Suppressor macrophage treated with lipopolysaccharide for 4 hours (primary cell): ENCODE measurements at places on chromosomes 16 and 17.

DNA sequence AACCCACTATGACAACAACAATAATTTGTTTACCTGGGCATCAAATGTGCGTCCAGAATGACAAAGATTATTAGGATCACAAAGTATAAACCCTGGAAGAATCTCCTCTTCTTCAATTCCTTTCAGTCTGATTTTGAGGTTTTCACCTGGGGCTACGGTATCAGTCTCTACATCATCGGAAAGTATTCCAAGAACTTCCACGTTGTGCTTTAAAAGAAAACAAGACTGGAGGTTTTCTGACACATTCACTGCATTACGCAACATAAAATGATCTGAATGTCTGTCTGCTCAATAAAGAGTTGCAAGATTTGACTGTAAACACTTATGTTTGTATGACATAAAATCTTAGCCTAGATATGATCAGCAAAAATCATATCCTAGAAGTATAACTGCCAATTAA is 26.0 kb upstream of the RSL1D1 start:
- no peak for DNase-seq

GRCh38 chr17:82370471-82371332 is 863 bp upstream of the UTS2R start:
- peak; percentile 52 for DNase-seq

DNA sequence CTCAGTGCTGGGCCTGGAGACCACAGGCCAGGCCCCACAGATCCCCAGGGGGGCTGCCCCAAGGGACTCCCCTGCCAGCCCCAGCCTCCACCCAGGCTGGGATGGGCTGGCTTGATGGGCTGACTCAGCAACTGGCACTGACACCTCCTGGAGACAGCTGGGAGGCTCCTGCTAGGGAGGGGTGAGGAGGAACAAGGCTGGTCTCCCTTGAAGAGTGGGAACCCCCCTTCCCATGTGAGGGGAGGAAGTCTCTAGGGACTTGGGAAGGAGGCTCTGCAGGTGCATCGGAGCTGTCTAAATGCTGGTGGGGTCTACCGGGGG is 10.4 kb downstream of the NHERF1 start:
- no peak for DNase-seq

DNA sequence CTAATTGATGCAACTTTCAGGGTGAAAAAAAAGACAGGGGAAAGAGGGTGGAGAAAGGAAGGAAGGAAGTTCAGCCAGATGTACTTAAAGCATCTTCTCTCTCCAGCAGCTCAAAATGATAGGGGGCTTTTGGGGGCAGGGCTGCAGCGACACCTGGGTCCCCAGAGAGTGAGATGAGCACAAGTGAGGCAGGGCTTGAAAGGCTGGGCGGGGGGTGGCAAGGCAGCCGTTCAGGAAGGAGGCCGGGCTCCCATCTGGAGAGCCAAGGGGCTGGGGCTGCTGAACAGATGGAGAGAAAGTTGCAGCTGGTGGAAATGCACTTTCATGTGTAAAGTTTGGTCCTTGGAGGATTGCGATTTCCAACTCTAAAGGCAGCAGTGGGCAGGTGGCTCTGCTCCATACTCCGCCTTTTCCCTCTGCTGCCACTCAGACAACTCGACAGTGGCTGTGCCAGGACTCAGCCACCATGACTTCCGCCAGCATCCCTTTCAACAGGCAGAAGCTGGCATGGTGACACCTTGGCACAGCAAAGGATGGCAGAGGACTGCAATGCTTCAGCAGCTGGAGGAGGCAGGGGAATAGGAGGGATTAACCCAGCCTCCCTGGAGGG is 7.7 kb downstream of the SLC35B1 start:
- no peak for DNase-seq

DNA sequence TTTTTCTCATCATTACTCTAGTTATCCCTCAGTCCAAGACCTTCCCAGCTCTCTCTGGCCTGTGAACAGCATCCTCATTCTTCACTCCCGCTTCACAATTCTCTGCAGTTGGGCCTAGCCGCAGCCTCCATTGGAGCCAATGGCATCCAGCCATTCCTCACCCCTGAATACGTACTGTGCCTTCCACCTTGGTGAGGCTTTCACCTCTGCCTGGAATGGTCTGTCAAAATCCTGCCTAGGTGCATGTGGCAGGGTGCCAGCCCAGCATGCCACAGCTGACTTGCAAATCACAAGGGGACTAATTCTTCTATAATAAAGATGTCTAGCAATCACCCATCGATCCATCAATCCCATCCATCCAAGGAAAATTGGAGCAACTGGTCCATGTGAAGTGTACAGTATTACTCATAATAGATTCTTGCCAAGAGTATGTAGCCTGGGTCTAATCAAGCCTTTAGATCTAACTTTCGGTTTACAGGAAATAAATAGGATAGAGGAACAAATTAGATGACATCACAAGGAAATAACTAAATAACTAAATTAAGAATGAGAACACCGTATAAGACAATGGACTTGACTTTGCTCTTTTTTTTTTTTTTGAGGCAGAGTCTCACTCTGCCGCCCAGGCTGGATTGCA is 5.1 kb upstream of the CX3CL1 start:
- no peak for DNase-seq

DNA sequence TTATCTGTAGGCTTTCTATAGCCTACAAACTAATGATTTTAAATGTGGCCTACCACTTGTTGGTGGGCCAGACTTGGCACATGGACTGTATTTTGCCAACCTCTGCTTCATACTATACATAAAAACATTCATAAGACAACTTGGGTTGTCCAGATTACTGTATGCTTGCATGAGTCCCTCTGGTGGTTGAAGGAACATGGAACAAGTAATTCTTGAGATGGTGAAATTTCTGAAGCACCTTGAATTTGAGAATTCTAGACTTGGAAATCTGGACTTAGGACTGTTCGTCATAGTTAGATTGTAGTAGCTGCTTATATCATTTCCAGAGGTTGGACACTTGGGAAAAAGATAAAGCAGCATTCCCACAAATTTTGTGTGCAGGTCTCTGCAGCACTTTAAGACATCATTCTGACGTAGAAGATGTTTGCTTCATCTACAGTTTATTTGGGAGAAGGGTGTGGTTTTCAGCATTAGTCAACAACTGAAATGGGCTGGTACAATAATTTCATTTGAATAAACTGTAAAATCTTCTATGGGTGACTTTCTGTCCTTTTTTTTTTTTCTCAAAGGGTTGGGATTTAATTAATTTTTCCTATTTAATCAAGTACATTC is 31.2 kb downstream of the NFATC3 start:
- peak; percentile 31 for DNase-seq

DNA sequence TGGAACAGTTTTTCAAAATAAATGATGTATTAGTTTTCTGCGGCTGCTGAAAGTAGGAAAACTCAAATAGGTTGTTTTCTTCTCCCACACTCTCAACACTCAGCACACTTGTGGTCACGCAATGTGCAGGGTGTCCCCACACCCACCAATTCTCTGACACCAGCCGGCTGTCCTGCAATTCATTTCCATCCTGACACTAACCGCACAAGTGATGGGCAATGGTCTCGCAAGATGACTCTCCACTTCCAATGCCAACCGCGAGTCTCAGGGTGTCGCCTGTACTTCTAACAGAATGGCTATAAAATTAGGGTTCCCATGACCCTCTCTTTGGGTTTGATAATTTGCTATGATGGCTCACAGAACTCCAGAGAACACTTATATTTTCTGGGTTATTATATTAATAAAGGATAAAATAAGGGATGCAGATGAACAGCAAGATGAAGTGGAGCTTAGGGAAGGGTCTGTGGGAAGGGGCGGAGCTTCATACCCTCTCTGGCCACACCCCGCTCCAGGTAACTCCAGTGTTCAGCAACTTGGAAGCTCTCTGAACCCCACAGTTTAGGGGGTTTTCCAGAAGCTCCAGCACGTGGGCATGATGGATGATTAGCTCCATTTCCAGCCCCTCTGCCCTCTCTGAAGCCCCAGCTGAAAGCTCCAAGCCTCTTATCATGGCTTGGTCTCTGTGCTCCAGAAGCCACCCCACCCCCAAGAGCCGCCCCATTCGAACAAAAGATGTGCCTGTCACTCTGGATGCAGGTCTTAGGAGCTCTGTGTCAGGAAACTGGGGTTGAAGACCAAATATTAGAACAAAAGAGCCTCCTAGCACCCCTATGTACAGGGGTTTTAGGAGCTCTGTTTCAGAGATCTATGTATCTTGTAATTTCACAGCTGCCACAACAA is 19.8 kb downstream of the TAF1C start:
- no peak for DNase-seq
